ENCODE measurements at places on chromosomes 16 and 17.

GRCh38 chr17:21397341-21398190, 21.4 kb downstream of the KCNJ12 start:
- DNase-seq = peak; percentile 35

GRCh38 chr16:84948851-84949610, 62.3 kb downstream of the ZDHHC7 start:
- no peak for DNase-seq

DNA sequence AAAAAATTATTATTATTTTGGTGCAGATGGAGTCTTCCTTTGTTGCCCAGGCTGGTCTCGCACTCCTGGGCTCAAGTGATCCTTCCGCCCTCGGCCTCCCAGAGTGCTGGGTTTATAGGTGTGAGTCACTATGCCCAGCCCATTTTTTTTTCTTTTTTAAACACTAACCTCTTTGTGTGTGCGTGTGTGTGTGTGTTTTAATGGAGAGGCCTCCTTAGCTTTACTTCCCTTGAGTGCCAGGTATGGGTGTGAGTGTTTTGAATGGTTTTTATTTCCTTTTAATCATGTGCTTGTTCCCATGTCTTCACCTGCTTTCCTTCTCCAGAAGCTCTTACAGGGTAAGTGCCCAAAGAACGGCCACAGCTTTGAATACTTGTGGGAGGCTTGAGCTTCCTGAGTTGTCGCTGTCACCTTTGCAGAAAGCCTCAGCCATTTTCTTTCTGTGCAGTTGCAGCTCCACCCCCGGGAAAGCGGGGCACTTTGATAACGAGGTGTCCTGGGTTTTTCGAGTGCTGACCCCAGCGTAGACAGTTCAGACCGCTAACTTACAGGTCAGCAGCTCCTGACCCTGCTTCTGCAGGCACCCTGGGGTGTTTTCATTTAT, 22.6 kb downstream of the AKAP1 start:
- DNase-seq = no peak

DNA sequence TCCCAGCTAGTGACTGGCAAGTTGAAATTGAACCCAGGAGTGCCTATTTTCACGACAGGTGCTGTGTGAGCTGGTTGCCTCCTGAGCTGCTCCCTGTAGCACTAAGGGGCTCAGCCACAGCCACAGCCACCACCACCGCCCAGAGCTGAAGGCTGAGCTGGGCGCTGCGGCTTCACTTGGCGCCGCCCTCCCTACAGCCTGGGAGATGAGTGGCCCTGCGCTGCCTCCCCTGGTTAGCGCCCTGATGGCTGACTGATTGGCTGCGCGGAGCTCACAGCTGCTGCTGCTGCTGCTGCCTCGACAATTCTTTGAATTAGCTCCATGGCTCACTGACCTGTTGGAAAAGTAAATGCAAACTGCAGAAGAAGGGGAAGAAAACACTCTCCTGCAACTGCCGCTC, 91.8 kb upstream of the TMEM132E start:
- DNase-seq = no peak

DNA sequence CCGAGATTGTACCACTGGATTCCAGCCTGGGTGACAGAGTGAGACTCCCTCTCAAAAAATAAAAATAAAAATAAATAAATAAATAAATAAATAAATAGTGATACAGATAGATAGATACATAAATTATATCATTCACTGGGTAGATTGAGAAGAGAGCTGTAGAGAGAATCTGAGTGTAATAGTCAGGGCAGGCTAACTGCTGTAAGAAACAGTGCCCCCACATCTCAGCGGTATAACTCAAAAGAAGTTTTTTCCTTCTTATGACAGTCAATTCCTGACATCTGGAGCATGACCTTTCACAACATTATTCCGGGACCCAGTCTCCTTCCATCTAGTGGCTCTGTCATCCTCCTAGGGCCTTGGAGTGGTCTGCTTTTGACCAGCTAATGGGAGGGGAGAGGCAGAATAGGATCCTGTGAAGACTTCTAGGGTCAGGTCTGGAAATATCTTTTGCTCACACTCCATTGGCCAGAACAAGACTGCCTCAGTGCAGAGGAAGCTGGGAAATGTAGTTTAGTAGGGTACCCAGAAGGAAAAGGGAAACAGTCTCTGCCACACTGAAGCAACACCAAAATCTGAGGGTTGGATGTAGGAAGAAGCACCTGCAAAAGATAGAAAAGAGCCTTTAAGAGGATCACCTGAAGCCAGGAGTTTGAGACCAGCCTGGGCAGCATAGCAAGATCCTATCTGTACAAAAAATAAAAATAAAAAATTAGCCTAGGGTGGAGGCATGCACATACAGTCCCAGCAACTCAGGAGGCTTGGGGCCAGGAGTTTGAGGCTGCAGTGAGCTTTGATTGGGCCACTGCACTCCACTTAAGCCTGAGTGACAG, 3.0 kb upstream of the QPRT start:
- DNase-seq = peak; percentile 37

GRCh38 chr16:66002601-66003000, 363.9 kb upstream of the CDH5 start:
- no peak for DNase-seq

DNA sequence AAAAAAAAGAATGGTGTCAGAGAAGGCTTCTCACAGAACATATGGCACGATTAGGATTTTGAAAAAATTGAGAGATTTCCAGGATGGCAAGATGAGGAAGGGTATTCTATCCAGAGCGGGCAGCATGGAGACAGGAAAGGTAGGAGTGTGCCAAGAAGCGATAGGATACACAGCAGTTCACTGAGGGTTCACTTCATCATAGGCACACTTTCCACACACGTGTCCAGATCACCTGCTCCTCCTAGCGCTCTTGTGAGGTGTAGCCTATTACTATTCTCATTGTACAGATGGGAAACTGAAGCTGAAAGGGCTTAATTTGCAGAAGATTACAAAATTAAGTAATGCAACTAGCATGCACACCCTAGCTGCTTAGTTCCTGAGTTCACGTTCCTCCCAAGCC, 6.2 kb upstream of the ELAC2 start:
- no peak for DNase-seq

DNA sequence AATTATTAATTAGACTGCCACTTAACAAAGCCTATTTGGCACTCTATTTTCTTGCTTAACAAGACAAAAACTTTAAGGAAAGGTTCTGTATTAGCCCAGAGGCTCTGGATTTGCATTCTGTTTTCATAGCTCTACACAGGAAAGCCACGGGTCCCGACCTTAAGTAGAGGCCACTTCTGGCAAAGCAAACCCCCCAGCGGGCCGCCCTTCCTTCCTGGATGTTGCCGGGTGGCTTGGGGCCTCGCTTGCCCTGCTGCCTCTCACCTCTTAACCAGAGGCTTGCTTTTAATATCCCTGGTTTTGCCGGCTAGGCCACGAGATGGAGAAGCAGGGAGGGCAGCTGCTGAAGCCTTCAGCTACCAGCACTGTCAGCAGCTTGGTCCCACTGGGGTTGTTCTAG, 4.4 kb downstream of the RTN4RL1 start:
- DNase-seq = no peak

GRCh38 chr17:76997981-76998531, 129.9 kb downstream of the MGAT5B start:
- no peak for DNase-seq

GRCh38 chr17:82901356-82901755, 61.5 kb upstream of the ZNF750 start:
- no peak for DNase-seq

DNA sequence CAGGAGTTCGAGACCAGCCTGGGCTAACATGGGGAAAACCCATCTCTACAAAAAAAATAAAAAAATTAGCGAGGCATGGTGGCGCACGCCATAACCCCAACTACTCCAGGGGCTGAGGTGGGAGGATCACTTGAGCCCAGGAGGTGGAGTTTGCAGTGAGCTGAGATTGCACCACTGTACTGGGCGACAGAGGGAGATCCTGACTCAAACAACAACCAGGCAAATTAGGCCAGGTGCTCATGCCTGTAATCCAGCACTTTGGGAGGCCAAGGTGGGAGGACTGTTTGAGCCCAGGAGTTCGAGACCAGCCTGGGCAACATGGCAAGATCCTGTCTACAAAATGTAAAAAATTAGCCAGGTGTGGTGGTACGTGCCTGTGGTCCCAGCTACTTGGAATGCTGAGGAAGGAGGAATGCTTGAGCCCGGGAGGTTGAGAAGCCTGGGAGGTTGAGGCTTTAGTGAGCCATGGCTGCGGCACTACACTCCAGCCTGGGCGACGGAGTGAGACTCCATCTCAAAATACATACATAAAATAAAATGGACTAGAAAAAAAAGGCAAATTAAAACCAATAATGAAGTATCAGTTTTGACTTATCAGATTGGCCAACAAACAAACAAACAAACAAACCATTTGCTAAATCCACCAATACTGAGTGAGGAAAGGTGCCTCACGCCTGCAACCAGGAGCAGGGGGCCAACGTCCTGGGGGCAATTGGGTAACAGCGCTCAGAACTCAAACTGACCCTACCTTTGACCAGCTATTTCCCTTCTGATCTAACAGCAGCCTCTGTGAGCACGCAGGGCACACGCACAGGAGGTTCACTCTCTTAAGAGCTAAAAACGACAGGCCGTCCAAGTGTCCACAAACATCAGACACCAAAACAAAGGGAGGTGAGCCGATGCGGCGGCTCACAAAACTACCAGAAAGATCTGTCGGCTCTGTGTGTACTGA, 19.4 kb upstream of the FASN start:
- no peak for DNase-seq

DNA sequence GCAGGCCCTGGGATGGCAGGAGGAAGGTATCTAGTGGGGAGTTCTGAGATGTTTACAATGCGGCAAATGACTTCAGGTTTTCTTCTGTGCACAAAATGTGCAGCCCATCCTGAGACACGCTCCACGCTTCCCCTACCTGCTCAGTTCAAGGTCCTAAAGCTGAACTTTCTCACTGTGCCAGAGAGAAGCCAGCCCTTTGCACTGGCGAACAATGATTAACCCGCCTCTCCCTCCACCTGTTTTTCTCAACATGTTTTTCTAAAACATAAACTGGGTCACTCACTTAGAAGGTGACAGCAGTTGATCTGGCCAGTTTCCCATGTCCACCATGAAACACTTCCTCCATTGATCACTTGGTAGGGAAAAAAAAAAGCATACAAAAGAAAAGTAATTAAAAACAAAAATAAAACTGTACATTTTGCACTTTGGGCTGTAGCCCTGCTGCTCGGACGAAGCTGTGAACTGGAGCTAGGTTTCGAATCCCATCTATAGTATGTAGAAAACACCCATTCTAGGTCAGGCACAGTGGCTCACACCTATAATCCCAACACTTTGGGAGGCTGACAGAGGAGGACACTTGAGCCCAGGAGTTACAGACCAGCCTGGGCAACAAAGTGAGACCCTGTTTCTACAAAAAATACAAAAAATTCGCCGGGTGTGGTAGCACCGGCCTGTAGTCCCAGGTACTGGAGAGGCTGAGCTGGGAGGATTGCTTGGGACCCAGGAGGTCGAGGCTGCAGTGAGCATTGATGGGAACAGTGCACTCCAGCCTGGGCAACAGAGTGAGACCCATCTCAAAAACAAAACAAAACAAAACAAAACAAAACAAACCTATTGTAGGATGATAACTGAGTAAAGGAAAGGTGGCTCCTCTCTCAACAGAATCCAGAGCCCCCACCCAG, 6.1 kb upstream of the G6PC1 start:
- DNase-seq = no peak

- DNase-seq = no peak
Observed at GRCh38 chr16:25095636-25096035, 15.9 kb upstream of the LCMT1 start.

DNA sequence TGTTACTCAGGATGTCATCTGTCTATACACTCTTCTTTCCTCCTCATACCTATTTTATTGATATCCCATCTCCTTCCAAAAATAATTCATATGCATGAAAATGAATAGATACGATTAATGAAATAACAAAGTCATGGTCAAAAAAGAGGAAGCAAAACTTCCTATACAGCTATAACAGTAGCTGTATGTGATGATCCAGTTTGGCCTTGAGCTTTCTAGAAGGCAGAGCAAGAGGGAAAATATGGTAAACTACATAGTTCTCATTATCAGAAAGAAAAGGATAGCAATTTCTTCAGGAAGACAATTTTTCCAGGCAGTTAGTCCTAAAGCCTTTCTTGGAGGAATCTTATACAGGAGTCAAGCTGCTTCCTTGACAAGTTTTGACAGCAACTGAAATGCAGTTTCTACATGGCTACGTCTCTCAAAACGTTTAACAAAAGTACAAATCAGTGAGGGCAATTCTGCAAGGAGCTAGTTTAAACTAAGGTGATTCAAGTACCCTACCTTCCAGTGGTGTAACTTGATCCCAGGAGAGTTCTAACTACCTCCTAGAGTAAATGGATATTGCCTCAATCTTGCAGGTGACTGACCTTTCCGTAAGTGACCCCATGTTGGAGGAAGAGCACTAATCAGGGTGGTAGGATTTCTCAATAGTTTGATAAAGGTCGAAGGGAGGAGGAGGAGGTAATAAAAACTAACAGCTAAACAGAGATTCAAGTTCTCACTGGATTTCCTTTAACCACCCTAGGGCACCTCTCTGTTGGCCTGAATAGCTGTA, 1.0 kb downstream of the SPAG5 start:
- no peak for DNase-seq

- DNase-seq = no peak
Observed at GRCh38 chr16:3171181-3171854, 16.7 kb upstream of the OR1F1 start.

DNA sequence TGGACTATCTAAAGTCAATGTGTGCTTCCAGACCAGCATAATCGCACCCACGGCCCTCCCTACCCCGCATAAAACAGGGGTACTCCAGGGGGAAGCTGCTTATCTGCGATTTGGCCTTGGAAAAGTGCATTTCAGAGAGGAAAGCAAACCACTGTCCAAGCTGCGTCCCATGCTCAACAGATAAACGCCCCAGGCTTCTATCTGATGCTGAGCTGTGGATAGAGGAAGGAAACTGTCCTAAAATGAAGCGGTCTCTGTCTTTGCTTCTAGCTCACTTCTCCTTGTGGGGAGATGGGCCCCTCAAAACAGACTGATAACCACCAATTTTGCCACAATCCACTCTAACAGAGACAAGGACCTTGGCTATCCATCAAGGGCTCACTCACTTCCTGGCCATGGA, 160.5 kb upstream of the TNRC6C start:
- DNase-seq = no peak

DNA sequence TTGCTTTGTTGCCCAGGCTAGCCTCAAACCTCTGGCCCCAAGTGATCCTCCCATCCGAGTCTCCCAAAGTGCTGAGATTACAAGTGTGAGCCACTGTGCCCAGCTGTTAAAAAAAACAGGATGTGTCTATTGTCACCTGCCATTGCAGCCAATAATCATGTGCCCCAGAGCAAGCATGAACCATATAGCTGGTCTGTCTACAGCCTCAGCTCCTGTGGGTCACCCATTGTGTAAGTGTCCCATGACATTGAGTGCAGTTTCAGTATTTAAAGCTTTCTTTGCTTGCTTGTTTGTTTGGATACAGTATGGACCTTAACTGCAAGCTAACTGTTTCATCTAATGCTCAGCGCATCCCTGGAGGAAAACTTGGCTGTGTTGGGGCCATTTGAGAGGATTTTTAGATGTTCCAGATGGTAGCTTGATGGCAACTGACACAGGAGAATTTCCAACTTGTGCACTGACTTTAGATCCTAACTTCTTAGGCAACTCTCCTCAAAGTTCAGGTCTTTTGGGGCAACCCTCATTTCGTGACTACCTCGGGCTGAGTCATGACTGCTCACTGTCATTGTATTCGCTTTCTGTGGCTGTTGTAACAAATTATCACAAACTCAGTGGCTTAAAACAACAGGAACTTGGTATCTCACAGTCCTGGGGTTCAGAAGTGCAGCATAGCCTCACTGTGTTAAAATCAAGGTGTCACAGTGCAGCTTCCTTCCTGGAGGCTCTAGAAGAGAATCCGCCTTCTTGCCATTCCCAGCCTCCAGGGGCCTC, 30.3 kb upstream of the ADORA2B start:
- peak; percentile 90 for DNase-seq

All from fibroblast of pulmonary artery (primary cell).